NCI-H146 (cell line): ENCODE measurements at places on chromosomes 1 and 21.
A peak's percentile ranks its signal among the peaks of the same experiment; 100 is the strongest.

DNA sequence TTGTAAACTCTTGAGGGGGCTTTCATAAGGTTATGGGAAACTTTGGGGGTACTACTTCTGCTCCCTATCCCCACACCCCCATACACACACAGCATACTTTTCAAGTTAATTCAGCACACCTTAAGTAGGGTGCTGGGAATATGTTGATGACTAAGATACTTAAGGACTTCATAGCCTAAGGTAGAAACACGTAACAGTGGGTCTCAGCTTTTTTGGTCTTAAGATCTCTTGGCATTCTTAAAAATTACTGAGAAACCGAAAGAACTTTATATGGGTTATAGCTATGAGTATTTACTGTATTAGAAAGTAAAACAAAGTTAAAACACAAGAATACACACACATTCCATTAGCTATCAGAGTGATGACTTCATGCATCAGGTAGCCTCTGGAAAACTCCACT lies 2.1 kb downstream of the OTUD3 start:
- no peak for DNase-seq

DNA sequence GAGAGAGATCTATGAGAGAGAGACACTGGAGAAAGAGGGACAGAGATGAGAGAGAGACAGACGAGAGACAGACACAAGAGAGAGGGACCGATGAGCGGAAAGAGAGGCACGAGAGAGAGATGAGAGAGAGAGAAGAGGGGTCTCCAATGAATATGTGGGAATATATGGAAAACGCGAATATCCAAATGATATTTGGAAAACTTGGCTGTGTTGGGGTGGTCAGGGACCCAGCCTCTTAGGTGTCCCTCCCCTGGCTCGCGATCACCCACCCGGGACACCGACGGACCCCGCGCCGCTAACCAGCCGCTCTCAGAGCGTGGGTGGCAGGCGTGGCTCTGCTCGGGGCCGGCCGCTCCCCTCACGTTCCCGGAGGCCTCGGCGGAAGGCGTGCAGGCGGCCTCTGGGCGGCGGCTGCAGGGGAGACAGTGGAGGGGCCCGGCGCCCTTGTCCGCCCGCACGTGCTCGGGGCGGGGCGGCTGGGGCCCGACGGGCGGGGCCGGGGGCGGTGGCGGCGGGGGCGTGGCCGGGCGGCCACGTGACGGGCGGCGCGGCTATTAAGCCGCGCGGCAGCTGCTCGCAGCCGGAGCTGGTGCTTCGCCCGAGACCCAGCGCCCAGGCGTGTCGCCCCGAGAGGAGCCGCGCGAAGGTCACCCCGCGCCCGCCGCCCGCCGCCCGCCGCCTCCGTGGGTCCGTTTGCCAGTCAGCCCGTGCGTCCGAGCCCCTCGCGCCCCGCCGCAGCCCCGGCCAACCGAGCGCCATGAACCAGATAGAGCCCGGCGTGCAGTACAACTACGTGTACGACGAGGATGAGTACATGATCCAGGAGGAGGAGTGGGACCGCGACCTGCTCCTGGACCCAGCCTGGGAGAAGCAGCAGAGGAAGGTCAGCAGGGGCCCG lies at the start of gene ACTN2:
Gene ACTN2, plus strand, starts transcription at position 583 of the 898 bp plus-strand sequence. Its CDS starts 175 bp downstream, at position 758.
- peak; percentile 64 for DNase-seq

DNA sequence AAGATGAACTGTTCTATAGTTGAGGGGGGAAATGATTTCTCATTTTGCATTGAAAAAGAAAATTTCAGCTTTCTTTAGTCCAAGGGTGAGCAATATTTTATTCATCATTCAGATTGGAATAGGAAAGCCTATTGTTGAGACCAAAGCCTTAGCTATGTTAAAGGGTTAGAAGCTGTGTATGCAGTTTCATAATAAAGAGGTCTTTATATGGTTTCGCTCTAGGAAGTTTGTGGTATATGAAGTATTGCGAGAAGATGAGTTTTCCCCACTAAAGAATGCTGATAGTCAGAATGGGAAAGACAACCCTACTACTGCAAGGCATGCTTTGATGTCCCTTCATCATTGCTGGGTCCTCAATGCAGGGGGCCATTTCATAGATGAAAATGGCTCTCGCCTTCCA lies 28.6 kb downstream of the UAP1 start:
- no peak for DNase-seq

- no peak for DNase-seq
Measured at GRCh38 chr21:32626621-32627196, 14.5 kb upstream of the CFAP298 start.

GRCh38 chr1:166080277-166080966 lies 86.4 kb downstream of the FAM78B start:
- no peak for DNase-seq

- DNase-seq, result no peak
Measured at GRCh38 chr1:38297842-38298241, 251.2 kb upstream of the POU3F1 start.

DNA sequence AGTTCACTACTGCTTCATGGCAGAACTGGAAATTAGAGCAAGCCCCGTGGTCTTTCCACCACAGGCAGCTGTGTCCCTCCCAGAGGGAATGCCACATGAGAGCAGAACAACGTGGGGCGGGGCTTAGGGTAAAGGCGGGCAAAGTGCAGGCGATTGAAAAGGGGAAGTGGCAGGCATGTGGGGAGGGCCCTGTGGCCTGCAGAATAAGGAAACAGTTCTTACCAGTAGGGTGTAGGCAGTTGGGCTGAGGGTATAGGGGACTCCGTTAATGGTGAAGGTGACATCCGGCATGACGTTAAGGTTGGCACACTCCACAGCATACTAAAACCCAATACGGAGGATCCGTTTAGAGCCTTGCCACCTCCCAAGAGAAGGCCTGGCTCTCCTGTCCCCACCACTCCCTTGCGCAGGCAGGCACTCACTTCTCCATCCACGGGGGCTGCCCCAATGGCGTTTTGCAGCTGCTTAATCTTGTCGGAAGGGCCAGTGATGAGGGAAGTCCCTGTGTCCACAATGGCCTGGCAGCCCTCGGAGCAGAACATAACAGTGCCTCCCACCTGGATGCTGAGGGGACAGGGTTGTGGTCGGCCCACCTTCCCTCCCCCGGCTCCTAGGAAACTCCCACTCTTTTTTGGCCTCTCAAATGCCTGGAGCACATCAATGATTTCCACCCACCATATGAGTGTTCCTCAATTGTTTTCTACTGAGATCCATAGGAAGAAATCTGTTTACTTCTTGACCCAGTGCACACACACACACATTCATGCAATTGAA lies 9.1 kb upstream of the RAB7B start:
- peak; percentile 17 for DNase-seq

DNA sequence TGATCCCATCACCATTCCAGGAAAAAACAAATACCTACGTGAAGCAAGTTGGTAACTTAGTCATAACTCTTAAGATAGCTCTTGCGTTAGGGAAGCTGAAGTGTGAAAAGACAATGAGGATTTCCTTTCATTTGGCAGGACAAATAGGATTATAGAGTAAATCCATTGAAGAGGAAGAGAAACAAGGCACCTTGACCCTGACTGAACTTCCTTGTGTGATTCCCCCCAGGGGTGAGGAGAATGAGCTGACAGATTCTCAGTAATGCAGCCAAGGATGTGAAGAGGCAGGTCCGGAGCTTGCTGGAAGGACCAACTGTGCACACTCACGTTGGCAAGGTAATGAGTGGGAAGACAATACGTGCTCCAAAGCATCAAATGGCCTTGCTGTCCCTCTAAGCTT lies 55.0 kb upstream of the HMCN1 start:
- no peak for DNase-seq

DNA sequence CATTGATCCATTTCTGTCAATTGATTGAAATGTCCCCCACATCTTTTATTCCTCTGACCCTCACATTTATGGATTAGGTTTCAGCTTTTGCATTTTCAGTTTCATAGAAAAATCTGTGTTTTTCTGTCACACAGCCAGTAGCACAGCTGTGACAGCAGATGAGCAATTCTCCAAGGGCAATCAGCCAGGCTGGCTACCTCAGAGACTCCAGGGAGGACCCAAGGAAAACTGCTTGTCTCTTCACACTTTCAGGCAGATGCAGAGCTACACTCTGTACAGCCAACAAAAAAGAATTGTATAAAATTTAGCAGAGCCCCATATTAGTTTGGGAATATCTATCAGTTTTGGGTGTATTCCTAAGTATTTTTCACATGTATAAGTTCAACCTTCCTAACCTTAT lies 257.2 kb downstream of the LRRC7 start:
- DNase-seq, result no peak

DNA sequence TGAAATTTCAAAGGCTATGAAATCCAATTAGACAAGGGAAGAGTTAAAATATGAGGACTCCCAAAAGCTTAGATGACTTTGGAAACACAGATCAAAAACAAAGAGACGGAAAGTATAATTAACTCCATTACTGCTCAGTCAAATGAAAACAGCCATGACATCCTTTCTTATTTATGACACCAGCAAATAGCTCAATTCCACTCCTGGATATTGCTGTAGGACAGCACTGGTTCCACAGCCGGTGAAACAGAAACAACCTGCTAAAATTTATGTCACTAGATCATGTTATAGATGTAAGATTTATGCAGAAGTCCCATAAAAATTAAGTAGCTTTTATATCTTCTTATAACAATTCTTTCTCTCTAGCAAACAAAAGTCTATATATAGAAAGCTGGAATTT lies 65.6 kb upstream of the RRP15 start:
- no peak for DNase-seq

DNA sequence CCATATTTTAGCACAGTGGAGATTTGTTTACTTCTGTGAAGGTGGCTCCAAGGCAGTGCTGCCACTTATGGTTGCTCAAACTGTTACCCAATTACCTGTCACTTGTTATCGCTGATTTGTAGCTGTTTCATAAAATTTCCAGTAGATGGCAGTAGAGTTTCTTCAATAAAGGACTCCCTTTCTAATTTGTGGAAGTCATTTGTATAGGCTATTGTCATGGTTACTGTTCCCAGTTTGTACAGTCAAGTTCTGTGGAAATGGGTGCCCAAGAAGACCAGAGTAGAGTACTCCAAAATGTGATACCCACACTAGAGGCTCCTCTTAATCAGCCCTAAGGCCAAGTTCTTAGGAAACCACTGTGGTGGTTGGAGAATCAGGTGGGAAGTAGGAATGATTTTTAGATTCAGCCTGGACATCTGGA lies 186.1 kb downstream of the CLEC20A start:
- DNase-seq, result peak; percentile 73

- no peak for DNase-seq
Measured at GRCh38 chr1:24966724-24967346, 36.8 kb upstream of the RUNX3 start.

DNA sequence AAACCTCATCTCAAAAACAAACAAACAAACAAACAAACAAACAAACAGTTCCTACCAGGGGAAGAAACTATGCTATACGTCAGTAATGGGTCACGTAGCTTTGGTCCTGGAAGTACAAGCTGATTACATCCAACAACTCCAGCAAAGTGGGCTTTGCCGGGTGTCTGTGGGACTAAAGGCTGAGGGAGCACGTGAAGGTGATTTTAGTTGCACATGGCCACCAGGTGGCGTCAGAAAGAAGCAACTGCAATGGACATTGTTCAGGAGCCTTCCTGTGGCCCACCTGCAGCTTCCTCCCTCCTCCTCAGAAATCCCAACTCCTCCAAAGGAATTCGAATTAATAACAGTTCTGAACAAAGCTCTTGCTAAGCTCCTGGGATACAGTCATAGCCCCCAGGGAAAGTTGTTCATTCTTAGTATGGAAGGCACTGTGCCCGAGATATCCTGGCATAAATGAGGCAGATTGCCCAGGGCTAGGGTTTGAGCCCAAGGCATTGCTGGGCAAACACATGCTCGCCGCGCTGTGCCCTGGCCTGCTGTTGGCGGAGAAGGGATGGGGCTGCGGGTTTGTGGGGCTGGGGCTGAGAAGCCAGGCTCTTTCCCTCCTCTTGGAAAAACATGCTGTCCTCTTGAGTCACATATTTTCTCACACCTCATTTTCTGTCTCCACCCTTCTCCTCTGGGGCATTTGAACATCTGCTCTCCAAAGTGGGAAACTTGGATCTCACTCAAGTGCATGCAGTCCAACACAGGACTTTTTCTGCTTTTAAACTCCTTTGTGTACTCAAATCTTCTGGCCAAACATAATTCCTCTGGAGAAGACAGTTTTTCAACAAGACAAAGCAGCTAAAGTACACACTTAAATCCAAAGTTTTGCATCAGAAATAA lies 28.6 kb downstream of the AKNAD1 start:
- DNase-seq, result peak; percentile 81
